Stimulated activated CD4-positive, alpha-beta T cell treated with anti-CD3 and anti-CD28 coated beads, Interleukin-1b, Interleukin-23, amount 100 ng/mL, for 1 hour (primary cell): ENCODE measurements at places on chromosomes 6 and 20.

GRCh38 chr6:106014955-106015354 is 71.2 kb upstream of the PRDM1 start:
- no peak for DNase-seq

GRCh38 chr6:55052846-55053245 is 121.5 kb upstream of the HCRTR2 start:
- DNase-seq = no peak

- no peak for DNase-seq
Measured at GRCh38 chr6:163951326-163951725, 536.8 kb downstream of the QKI start.

GRCh38 chr6:41975276-41975675 is 33.7 kb upstream of the CCND3 start:
- DNase-seq = no peak

DNA sequence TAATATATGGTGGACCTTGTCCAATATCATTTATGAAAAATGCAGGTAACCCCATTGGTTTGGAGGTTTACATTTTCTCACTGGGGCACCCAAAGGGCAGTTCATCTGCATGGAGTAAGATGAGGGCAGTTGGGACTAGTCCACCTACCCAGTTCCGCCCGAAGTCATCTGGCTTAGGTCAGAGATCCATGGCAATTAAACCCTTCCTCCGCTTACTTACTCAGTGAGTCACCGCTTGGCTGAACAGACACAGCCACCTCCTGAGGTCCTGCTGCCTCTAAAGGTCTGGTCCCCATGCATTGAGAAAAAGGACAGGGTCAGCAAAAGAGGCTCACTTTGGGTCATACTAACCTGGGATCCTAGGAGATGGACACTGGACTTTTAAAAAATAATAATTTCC is 102.9 kb upstream of the PRL start:
- DNase-seq = no peak

- DNase-seq = no peak
Measured at GRCh38 chr6:127969701-127970100, 68.8 kb upstream of the THEMIS start.

DNA sequence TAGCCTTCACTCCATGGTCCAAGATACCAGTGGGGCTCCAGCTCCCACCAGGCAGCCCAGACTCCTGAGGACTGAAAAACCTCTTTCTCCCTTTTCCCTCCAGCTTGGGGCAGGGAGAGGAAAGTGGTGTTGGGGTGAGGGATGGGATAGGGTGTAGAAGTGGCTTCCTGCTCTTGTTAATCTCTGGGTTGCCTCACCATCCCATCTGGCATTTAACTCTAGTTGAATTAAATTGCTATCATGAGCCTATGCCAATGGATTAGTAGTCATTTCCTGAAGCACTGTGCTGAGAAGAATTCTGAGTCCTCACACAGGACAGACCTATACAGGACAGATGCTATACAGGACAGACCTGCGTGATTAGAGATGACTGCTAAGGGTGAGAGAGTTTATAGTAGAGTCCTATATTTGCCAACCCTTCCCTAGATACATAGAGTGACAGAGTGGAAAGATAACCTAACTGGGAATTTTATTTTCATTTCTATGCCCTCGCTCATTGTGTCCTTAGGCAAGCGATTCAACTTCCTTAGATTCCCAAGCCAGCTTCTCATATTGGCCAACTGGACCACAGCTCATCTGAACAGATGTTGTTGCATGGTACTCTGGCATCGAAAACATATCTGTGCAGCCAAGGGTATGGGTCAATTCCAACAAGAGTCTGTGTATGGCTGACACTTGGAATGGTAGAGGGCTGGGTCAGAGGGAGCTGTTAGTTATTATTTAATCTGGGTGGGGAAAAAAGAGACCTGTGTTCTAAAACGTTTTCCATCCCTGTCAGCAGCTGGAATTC is 42.8 kb downstream of the MCHR2 start:
- DNase-seq = no peak

DNA sequence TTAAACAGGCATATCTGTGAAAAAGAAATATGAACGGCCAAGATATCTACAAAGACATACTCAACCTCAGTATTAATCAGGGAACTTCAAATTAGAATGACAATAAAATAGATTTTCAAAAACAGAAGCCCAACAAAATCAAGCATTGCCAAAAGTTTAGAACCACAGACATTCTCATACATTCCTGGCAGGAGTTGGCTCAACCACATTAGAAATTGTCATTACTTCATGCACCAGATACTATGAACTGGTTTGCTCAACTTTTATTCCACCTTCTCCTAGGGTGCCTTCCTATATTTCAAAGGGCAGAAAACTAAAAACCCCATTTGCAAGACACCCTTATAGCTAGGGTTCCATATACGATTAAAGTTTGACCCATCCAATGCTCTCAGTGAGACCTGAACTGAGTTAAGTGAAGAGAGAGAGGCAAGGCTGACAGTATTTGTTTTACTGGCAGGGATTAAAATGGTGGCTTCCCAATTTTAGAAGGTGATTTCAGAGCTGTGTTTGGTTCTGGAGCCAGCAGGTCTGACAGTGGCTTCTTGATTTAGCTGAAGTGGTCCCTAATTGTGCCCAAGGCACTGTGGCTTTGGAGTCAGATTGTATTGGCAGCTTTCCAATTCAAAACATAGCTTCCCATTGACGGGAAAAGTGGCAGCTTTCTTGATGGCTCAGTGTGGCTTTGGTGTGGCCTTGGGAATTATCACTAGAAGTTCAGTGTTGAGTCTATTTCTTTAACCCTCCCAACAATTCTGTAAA is 77.1 kb upstream of the CDYL start:
- no peak for DNase-seq

- DNase-seq = no peak
Measured at GRCh38 chr6:21887231-21888185, 294.0 kb downstream of the SOX4 start.
